ENCODE measurements at places on chromosomes 5 and 9.

- DNase-seq, result no peak
Measured at GRCh38 chr9:32991897-32992594, 9.4 kb downstream of the APTX start.

- DNase-seq, result no peak
Measured at GRCh38 chr5:60362158-60362557, 337.8 kb downstream of the DEPDC1B start.

- no peak for DNase-seq
Measured at GRCh38 chr9:90000925-90001324, 396.1 kb downstream of the GADD45G start.

GRCh38 chr9:8331507-8332330 lies 532.1 kb upstream of the DMAC1 start:
- no peak for DNase-seq

GRCh38 chr5:95172659-95173058 lies 112.2 kb downstream of the MCTP1 start:
- DNase-seq, result no peak

DNA sequence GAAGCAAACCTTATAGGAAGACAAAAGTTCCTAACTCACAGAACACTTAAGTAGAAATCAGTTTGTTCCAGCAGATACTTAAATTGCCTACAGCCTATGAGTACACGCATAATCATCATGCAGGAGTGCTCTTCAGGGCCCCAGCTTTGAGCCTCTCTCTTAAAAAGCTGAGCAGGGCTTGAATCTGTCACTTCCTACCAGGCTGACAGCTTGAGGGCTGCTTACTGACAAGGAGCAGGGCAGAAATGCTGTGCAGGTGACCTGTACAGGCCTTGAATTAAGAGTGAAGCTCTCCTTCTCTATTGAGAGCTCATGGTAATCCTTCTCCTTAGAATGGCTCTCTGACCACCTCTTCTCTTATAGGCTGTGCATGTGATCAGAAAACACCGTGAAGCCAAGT lies 66.5 kb upstream of the MAST4 start:
- no peak for DNase-seq

DNA sequence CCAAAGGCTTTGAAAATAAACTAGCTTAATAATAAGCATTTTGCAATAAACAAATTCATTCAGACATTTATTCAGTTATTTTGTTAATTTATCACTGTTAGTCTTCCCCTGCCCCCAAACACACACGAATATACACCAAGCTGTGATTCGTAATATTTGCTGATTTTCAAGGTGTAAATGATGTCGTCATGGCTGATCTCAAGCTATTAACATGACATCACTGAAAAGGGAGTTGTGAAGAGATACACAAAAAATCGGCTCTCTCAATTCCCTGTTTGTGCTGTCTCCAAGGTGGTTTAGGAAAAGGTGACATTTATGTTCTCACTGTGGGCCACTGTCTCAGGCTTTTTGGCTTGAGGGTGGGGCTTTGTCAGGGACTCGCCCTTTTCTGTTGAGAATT lies 413.3 kb downstream of the CDH9 start:
- no peak for DNase-seq

GRCh38 chr9:128933731-128934130 lies 12.9 kb downstream of the PHYHD1 start:
- DNase-seq, result no peak

DNA sequence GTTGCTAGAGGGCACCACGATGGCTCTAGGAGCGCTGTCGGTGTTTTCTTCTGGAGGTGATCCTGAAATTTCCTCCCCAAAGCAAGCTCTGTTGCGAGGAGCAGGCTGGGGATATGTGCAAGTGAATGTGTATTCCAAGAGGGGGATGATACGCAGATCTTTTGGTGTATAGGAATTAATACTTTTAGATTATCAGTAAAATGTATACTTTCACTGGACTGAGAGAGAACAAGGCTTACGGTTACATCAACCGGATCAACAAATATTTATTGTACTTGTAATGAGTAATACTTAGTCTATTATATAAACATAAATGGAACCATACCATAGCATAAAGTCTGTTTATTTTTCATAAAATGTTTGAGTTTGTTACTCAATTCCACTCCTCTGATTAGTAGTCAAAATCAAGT lies 632 bp upstream of the PRKAA1 start:
- DNase-seq, result no peak

DNA sequence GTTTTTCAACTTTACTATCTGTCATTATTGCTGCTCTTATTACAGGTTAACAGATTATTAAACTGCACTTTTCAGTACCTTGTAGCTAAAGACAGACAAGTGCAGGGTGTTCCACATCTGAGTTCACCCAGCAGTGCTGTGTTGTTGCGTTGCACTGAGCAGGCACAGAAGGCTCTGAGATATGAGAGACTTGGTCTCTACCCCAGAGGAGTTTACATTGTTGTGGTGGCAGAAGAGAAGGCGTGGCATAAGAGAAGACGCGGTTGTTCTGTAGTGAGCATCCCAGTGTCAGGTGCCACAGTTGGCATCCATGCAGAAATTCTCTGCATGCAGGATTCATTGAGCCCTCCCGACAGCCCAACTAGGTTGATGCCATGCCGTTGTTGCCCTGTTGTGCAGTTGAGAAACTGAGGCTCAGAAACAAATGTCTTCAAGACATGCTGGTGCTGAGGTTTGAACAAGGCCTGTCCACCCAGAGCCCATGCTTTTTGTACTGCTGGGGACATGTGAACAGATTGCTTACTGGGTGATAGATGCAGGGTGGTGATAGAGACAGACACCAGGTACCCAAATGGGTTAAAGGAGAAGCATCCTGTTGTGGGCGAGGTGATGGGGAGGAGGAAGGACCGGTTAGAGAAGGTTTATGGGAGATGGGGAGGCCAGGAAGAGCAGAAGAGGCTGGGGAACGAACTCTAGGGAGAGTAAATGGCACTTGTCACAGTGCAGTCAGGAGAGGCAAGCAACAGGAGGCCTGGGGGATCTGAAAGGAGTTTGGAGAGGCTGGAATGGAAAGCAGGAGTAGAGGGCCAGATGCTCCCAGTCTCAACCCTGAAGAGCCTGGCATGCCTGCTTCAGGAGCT lies 8.2 kb downstream of the ABL1 start:
- no peak for DNase-seq

DNA sequence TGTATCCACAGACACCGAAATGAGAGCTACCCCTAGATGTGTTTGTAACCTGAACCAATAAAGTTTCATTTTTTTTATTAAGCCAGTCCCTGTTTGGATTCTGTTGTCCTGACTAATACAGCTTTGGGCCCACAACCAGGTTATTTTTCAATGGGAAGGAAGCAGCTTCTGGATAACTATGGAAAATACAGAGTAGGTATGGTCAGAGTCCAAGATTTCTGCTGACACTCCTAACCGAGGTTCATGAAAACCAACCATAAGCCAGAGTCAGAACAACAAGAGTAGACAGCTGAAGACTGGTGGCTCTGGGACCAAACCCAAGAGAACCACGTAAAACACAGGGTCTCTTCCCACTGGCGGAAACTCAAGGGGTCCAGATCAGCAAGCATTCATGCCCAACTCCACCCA lies 10.8 kb downstream of the KLF9 start:
- DNase-seq, result no peak

- DNase-seq, result no peak
Measured at GRCh38 chr5:169009123-169009522, 291.8 kb downstream of the SLIT3 start.

DNA sequence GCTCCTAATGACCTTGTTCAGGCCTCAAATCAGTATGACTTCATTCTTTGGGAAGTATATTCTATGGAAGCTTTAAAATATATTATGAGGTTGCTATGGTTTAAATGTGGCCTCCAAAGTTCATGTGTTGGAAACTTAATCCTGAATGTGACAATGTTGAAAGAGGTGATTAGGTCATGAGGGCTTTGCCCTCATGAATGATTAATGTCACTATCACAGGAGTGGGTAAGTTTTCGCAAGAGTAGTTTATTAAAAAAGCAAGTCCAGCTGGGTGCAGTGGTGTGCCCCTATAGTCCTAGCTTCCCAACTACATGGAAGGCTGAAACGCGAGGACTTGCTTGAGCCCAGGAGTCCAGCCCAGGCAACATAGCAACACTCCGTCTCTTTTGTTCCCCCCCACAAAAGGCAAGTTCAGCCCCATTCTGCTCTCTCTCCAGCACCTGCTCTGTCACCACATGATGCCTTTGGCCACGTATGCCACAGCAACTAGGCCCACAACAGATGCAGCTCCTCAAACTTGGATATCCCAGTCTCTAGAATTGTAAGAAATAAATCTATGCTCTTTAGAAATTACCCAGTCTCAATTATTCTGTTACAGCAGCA lies 105.3 kb downstream of the SIL1 start:
- no peak for DNase-seq

DNA sequence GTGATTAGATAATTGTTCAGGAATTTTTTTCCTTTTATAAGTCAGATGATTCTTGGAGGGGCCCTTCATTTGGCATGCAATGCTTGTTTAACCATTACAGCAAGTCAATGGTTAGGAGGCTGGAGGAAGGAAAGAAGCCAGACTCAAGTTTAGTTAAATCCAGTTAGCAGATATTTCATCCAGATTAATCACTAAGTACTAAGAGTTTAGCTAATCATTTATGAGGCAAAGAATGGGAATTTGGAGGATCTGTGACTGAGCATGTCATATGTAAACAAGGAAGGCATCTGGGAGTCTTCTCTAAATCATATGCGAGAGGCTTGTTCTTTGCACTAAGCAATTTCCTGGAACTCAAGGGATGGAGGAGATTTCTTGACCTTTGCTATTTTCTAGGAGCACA lies 145.3 kb upstream of the SGCD start:
- DNase-seq, result no peak

GRCh38 chr9:72382405-72382804 lies 17.4 kb upstream of the ZFAND5 start:
- no peak for DNase-seq

- no peak for DNase-seq
Measured at GRCh38 chr9:93486268-93486667, 32.9 kb upstream of the FAM120AOS start.

- DNase-seq, result no peak
Measured at GRCh38 chr9:133676450-133676849, 40.3 kb downstream of the DBH start.

GRCh38 chr5:16028708-16029107 lies 150.9 kb downstream of the MARCHF11 start:
- no peak for DNase-seq

GRCh38 chr5:159547466-159548195 lies 217.3 kb upstream of the IL12B start:
- no peak for DNase-seq

GRCh38 chr5:143094087-143094521 lies 309.4 kb downstream of the NR3C1 start:
- DNase-seq, result no peak

DNA sequence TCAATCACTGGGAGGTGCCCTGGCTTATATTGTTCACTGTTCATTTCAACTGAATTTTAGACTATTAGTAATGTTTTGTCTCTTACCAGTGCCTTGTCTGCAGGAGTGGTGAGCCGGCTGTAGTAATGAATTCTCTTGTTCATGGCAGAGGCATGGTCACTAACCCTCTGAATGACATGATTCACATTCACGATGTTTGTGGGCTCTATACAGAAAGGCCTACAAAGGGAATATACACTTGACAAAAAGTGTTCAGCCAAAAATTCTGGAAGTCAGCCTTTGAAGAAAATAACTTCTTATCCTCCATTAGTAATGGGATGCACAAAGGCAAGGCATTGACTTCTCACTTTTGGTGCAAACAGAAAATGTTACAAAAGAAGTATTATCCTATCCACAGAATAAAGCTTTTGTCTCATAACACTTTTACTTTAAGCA lies 39.6 kb downstream of the SLC38A9 start:
- no peak for DNase-seq

- no peak for DNase-seq
Measured at GRCh38 chr9:137267933-137268355, 9.6 kb upstream of the TOR4A start.

DNA sequence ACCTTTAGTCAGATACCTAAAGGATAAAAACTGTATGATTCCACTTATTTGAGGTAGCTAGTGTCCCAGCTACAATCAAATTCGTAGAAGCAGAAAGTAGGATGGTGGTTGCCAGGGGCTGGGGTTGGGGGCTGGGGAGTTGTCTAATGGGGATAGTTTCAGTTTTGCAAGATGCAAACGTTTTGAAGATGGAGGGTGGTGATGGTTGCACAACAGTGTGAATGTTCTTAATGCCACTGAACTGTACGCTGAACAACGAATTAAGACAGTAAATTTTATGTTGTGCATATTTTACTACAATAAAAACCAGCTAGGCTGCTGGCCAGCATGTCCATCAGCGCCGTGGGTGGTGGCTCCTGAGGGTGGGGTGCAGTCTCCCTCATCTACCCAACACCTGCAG lies 137.8 kb downstream of the GADD45G start:
- DNase-seq, result no peak

DNA sequence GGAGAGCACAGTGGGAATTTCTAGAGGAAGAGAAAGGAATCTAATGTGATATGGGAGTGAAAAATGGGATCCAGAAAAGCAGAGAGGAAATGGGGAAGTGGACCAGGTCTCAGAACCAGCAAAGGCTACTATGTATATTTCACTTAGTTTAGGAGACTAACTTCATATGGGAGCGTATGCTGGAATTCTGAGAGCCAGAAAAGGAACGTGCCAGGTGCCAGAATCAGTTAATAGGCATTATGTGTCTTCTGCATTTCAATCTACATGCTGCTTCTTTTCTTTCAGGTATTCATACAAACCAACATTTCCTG lies 28.5 kb upstream of the IFNA14 start:
- DNase-seq, result no peak

DNA sequence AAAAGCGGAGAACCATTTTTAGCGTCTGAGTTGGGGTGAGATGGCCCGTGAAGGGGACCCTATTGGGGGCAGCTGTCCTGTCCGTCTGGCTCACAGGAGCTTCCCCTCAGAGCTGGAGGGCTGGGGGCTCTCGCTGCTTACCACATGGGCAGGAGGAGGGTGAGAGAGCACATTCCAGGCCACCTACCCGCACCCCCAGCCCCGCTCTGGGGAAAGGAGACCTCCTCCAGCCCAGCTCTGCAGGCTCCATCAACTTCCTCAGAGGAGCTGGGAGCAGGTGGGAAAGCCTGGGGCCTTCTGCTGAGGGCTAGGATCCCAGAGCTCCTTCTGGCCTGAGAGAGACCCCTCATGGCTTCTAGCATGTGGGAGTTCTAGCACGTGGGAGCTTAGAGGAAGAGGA lies 27.1 kb upstream of the SPTLC1 start:
- DNase-seq, result no peak

DNA sequence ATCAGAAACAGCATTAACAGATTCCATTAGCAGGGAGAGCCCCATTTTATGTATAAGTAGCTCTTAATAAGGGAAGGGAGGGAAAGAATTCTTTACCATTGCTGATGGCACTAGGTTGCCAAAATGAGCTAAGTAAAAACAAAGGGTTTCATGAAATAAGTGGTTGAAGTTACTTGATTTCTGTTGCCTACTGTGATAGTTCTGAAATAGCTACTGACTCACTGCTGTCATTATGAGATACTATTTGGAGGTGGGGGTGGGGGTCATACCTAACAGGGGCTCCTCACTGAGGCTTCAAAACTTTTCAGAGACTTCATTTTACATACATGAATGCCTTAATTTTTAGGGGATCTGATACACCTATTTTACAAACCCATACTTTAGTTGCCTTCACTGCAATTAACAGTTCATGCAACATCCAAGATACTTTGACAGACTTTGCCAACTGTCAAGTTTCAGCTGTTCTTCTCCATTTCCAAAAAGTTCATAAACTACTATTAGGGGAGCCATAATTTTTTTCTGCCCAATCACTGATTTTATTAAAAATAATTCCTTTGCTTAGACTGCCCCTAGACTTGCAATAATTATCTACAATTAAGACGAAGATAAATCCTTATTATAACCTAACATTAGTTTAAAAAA lies 4.6 kb downstream of the HOMER1 start:
- DNase-seq, result no peak

- no peak for DNase-seq
Measured at GRCh38 chr5:74762599-74762998, 4.3 kb downstream of the GFM2 start.

GRCh38 chr9:89808756-89809181 lies 204.0 kb downstream of the GADD45G start:
- no peak for DNase-seq
